ENCODE measurements at places on chromosomes 5 and 9.

- DNase-seq: no peak
These were observed 48.7 kb downstream of the RXRA start for GRCh38 chr9:134375011-134375390.

DNA sequence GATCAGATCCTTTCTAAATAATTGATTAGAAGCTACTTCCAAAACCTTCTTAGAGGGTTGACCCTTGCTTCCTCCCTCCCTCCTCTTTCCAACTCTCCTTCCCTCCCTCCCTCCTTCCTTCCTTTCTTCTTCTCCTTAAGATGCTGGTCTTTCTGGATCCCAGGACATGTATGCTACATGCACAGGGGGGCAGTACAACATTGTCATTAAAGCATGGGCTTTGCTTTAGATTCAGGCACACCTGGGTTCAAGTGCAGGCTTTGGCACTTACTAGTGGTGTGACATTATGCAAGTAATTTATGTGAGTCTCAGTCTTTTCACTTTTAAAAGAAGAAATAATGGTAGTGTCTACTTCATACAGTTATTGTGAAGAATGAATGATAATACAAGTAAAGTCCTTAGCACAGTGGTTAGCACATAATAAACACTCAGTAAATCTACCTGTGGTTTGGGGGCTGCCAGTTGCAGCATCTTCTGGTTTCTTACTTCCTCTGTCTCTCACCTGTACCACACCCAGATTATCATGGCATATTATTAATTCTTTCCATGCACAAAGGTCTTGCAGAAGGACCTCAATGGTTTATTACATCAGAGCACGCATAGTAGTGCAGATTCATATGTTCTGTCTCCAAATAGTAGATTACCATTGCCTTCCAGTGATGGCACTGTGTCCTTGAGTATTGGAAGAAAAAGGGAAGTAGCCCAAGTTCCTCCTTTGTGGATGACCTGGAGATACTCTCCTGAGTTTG is 154.1 kb downstream of the ARHGAP26 start:
- no peak for DNase-seq

GRCh38 chr5:37197340-37198050 is 51.7 kb downstream of the CPLANE1 start:
- peak; percentile 16 for DNase-seq

DNA sequence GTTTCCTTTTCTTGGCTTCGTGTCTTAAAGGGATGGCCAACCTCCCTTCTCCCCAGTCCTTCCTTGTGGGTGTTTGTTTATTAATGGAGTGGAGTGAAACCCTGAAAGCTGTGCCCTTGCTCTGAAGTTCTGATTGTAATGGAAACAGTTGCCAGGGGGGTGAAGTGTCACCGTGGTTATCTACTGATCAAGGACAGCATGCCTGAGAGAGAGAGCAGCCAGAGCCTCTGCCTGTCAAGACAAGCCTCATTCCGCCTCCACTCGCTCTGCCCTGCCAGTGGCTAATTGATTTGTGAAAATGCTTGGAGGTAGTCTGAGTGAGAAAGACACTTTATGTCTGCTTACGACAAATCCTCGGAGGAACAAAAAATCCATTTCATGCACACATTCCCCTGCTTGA is 143.7 kb upstream of the SLC30A5 start:
- no peak for DNase-seq

GRCh38 chr5:33978306-33978705 is 6.2 kb downstream of the SLC45A2 start:
- no peak for DNase-seq

- DNase-seq: peak; percentile 1
These were observed 263.2 kb downstream of the DMAC1 start for GRCh38 chr9:7536310-7536939.
